ENCODE measurements at places on chromosomes 5 and 9.

DNA sequence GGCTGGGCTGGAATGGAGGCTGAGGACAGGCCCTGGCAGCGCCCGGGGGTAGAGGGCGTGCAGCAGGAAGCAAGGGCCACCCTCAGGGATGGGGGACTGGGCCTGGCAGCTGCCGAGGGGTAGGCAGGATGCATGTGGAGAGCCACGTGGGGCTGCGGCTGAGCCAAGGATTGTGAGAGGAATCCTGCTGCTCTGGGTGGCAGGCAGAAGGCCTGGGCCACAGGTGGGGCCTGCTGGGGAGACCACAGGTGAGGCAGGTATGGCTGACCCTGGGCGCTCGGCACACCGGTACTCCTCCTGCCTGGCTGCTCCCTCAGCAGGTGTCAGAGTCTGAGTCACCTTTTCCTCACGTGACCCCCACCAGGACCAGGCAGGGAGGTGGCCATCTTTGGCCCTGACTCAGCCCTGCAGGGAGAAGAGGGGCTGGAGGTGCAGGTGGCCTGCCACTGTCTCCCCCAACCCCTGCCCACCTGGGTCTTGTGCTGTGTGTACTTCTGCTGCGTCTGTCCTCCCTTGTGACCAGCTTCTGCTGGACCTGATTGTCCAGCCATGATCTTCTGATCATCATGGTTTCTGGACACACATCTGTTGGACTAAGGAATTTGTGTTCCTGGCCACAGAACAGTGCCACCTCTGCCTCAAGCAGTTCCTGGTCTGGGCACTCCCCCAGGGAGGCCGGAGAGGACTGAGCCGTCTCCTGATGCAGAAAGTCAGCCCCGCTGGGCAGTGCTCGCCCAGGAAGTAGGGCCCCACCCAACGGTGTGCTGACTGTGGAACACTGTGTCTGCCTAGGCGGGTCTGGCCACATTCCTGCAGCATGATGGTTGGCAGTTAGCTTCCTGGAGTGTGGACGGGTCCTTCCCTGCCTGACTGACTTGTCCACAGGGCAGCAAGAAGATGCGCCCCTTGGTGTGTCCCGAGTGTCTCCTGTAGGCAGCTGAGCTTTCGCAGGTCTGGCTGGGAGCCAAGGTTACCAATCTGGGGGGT, 6.4 kb downstream of the ARRDC1 start:
- no peak for DNase-seq

GRCh38 chr5:107056278-107056677, 614.5 kb downstream of the EFNA5 start:
- DNase-seq: no peak

GRCh38 chr9:88237479-88237961, 99.2 kb upstream of the SPATA31C2 start:
- DNase-seq: no peak

- DNase-seq: no peak
Observed at GRCh38 chr5:30405821-30406220, 787.7 kb upstream of the CDH6 start.

DNA sequence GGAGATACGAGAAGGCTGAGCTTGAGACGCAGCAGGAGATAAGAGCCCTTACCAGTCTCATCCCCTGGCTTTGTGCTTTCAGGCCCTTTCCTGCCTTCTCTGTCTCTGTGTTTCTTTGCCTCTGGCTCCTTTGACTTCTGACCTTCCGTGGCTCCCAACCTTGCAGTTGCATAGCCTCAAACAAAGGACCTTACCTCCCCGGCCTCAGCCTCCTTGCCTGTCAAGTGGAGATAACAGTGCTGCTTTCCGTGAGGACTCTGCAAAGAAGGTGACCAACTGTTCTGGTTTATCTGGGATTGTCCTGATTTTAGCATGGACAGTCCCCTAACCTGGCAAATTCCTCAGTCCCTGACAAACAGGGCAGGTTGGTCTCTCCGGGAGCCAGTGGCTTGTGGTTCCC, 287.8 kb upstream of the MVB12B start:
- no peak for DNase-seq

DNA sequence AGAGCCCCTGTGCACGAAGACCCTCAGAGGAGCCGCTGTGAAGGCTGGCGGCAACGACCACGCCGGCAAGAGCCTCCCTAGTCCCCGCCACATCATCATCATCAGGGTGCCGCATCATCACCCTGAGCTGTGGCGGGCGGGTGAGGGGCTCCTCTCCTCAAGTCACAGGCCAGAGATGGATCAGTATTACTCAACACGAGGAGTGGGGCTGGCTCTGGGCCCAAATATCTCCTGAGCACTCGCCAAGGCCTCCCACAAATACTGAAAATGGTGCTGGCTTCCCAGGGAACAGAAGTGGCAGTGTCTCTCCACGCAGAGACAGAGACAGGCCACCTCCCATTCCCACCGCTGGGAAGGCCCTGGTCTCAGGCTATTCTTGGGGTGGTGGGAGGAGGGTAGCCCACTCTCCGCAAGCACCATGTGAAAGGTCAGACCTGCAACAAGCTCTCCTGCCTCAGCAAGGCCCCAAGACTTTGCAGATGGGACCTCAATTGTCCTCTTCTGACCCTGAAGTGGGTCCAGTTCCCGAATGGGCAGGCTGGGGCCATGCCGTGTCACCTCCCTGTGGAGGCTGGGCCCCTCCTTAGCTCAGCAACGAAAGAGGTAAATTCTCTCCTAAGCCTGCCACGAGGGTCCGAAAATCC, 39.3 kb upstream of the ZNF354A start:
- no peak for DNase-seq

GRCh38 chr9:115198001-115198400, 80.0 kb upstream of the TNC start:
- no peak for DNase-seq

- no peak for DNase-seq
Observed at GRCh38 chr5:176922817-176923216, 23.7 kb upstream of the HK3 start.

DNA sequence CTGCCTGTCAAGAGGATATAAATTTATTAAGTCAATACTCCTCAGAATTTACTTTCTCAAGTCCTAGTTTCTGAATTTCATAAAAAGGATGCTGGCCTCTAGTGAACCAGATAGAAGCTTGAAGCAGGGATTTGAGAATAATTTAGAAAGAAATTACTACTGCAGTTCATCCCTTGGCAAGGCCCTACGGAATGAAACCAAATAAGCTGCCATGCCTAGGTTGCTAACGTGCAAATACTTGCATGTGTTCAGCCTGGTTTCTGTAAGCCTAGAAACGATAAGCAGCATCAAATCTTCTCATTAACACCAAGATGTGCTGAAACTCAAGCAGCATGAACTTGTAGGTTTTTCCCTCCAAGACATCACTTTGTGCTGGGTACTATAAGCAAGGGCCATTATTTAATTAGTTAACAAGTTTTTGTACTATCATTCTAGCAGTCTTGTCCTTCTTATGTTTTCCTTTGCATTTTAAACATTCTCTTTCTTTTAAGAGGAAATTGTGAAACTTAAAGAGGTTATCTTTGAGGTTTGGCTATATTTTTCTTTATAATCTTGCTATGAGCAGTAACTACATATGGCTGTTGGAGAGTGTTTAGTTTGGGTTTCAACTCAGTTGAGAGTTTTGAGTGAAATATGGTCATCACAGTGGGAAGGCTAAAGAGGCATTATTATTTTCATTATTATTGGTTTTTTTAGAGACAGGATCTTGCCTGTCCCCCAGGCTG, 71.8 kb downstream of the ADAMTSL1 start:
- DNase-seq: no peak

DNA sequence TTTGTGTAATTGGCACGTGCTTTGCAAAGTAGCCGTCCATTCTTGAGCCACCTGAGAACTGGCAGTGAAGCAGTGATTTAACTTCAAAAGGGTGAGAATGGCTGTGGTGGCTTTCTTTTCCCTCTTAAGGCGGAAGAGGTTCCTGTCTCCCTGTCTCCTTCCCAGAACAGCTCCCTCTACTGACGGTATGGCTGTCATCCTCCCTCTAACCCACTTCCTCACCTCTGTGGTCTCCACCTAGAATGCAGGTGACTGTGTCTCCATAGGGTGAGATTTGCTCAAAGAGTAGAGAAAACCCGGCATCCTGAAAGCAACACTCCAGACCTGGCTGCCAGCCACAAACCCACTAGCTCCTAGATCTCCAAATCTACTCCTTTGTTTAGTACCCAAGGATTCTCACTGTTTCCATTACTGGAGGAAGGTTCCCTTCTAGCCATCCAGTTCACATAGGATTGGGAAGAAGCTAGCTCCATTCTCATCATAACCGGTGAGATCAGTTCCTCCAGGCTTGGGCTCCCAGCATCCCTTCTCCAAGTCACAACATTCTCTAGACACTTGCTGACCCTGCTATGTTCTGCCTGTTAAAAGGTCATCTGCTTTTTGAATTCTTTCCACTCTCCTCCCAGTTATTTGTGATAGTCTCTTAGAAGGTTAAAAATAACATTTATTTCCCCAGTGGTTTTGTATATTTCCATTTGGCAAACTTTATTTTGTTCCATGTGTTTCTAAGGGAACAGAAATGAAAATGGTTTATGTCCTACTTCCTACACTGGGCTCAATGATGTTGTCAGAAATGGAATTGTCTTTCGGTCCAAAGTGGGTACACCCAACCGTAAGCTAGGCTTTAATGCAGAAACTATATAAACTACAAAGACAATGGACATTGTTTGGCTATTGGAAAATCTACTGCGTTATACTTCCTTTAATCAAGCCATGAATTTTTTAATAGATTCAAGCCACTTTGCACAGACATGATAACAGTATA, 269.4 kb downstream of the CWC27 start:
- DNase-seq: no peak

DNA sequence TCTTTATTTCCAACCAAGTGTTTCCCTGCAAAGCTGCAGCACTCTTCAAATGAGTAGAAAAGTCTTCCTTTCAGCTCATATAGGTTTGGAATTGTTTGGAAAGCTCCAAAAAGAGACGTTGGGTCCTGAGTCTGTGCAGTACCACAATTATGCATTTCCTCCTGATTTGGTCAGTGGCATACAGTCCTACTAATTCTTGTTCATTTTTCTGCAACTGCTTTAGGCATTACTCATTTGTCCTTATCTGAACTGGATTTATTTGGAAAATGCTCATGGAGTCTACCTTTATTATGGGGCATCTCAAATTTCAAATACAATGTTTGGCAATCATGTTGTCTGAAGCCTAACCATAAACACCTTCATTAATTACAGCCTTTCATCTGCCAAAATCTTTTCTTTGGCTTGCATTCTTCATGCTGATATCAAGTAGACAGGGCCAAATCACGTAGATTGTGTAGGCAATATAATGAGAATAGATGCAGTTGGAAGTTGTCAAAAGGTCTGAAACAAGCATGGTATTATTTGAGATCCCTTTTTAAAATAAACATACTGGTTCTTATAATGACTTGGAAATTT, 232.8 kb downstream of the TLE1 start:
- no peak for DNase-seq

DNA sequence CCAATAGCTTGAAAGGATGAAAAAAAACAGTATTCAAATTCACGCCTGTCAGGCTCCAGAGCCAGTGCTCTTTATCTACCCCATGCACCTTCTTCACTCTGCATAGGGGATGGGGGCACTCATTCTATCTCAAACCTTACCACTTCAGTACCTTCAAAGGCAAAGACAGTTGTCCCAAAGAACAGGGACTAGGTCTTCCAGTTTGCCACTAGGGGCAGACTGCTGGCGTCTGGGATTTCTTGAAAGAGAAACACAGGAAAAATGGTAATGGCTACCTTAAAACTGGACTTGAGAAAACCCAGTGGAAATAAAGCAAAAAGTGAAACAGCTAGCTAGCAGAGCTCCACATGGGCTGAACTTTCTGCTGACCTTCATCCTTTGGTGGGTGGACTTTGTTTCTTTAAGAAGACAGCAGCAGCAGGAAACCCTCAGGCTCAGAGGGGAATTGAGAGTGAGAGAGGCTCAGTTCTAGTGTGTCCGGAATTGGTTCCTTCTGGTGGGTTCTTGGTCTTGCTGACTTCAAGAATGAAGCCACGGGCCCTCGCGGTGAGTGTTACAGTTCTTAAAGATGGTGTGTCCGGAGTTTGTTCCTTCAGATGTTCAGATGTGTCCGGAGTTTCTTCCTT, 41.0 kb upstream of the SLC36A1 start:
- DNase-seq: no peak

DNA sequence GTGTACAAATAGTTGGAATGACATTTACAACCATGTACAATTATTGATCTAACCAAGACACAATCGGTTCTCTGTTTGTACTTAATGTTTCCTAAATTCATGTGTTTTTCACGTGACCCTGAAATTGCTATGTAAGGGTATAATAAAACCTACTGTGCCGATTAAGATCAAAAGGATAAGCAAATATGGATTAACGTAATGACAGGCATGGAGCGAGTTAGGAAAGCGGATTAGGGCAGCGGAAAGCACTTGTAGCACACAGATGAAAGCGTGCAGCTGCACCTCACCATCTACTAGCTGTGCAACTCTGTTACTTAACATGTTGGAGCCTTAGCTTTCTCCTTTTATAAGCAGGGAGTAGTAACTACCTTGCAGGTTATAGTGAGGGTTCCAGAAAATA, 38.3 kb upstream of the ZFYVE16 start:
- no peak for DNase-seq

- DNase-seq: no peak
Observed at GRCh38 chr5:78889369-78890140, 95.6 kb downstream of the ARSB start.

DNA sequence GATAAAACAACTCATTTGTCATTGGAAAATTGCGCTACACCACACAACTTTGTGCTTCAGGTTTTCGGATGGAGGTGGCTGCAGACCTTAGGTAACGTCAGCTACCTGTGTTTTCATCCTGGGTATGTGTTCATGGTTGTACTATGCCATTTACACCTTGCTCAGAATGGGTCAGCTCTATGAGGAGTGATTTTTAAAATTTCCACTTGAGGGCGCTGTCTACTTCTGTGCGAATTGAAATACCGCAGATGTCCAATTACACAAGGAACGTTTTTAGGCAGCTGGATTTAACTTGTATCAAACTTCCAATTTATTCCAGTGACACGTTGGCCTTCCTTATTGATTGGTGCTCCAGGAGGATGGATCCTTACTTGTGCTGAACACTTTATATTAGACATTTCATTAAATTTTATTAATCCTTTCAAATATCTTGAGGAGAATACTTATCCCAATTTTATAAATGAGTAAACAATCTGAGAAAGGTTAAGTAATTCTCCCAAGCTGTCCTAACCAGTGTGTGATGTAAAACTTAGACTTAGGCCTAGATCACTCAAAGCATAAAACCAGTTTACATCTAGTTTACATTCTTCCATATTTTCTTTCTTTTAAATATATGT, 23.4 kb downstream of the DMRTA1 start:
- DNase-seq: no peak

DNA sequence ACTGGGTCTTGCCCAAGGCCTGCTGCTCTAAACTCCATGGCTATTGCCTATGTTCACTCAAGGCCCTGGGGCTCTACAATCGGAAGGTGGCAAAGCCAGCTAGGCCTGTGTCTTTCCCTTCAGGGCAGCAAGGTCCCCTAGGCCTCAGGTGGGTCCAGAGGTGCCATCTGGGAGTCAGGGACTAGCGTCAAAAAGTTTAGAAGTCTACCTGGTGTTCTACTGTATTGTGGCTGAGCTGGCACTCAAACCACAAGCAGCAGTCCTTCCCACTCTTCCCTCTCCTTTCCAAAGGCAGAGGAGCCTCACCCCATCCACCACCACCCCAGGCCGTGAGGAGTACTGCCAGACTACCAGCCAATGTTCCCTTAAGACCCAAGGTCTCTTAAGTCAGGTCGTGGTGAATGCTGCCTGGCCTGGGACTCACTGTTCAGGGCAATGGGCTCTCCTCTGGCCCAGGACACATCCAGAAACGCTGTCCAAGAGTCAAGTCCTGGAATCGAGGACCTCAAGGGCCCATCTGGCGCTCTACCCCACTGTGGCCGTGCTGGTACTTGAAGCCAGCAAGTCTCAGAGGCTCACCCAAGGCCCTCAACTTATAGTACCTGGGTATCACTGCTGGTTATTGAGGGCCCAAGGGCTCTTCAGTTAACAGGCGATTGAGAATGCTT, 13.0 kb upstream of the SARDH start:
- no peak for DNase-seq

GRCh38 chr9:16867576-16868311, 2.7 kb downstream of the BNC2 start:
- DNase-seq: no peak
